ENCODE measurements at places on chromosomes 12 and 14. TPM values are rescaled to one million over a fixed set of nuclear protein-coding genes. Genes with fewer than 3 reads are reported as not detected.

PRH1 gene
- total RNA-seq = 10.8 TPM

DNA sequence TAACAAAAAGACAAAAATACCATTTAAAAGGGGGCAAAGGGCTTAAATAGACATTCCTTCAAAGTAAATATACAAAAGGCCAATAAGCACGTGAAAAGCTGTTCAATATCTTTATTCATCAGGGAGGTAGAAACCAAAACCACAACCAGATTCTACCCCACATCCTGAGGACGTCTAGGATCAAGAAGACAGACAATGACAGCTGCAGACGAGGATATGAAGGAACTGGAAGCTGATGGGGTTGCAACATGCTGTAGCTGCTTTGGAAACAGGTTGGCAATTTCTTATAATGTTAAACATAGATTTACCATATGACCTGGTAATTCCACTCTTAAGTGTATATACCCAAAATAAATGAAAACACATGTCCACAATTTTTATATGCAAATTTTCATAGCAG lies 85.1 kb upstream of the C14orf180 start:
- peaks cover 1% of the 10 kb centered on the region for H3K4me1 ChIP-seq
- DNase-seq = peak; percentile 11
- peaks cover 17% of the 10 kb centered on the region for H3K27me3 ChIP-seq
- no peaks in the 10 kb centered on the region for H3K36me3 ChIP-seq
- no peak overlapping the region for H3K4me3 ChIP-seq
- H3K27ac ChIP-seq = no peak overlapping the region

FAM177A1 gene
- 51.5 TPM for total RNA-seq

- no peak overlapping the region for H3K27ac ChIP-seq
- peak; percentile 29 for DNase-seq
- no peak overlapping the region for H3K4me3 ChIP-seq
- H3K4me1 ChIP-seq = peaks cover 16% of the 10 kb centered on the region
- H3K36me3 ChIP-seq = peaks cover 51% of the 10 kb centered on the region
Observed at GRCh38 chr14:50773632-50774541, 57.1 kb downstream of the NIN start.

FGF23 gene
- not detected for total RNA-seq

DNA sequence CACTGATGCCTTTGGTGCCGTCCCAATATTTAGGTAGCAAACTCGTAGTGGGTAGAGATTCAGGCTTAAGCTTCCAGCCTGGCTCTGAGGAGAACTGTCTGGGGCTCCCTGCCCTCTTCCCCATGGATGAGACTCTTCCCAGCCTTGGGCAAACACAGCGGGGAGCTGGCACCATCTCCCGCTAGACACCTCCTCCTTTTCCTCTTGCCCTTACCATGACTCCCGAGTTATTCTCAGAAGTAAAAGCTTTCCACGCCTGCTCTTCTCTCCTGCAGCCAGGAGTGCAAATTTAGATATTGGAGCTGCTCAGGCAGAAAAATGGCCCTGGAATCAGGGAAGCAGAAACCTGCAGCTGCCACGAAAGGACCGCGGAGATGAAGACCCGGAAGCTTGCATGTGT lies 45.6 kb upstream of the RBM19 start:
- H3K36me3 ChIP-seq = no peaks in the 10 kb centered on the region
- peaks cover 3% of the 10 kb centered on the region for H3K27me3 ChIP-seq
- DNase-seq = no peak
- H3K4me1 ChIP-seq = no peaks in the 10 kb centered on the region
- H3K4me3 ChIP-seq = no peak overlapping the region

DNA sequence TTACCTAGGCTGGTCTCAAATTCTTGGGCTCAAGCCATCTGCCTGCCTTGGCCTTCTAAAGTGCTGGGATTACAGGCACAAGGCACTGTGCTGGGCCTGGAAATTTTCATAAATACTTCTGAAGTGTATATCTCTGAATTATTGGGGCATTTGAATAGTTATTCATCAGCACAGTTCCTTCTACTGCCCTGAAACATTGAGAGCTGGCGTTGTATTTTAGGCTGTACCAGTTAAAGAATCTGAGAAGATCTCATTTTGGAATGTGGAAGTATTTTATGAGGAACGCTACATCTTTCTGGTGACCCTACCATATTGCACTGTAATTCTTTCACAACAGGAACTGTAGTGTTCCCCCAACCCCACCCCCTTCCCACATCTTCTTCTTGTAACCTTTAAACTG lies 349.0 kb upstream of the RGS6 start:
- DNase-seq = no peak
- no peak overlapping the region for H3K4me3 ChIP-seq
- H3K27me3 ChIP-seq = no peaks in the 10 kb centered on the region
- peaks cover 16% of the 10 kb centered on the region for H3K36me3 ChIP-seq
- no peaks in the 10 kb centered on the region for H3K4me1 ChIP-seq

All from activated CD4-positive, alpha-beta memory T cell treated with anti-CD3 and anti-CD28 coated beads, Interleukin-2, amount 10 ng/mL, durations not matched to agents 7 days and 5 days (primary cell).